ENCODE measurements at places on chromosomes 2 and 18.

DNA sequence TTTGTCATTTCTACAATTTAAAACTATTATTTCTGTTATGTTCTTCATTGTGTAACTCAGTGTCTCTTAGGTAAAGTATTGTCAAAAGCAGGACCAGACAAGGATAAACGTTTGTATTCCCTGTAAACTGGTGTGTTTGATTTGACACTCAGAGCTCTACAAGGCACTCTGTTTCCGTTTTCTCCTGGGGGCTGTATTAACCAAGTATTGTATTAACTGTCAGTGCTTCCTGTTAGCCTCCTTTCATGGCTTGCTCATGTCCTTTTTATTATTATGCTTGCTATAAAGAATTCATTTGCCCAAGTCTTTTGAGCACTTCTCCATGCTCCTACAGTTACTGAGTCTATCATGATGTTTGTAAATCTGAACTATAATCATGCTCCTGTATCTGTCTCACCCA is 323.7 kb downstream of the LPIN1 start:
- no peak for DNase-seq

GRCh38 chr18:13424363-13424762 is 205.8 kb downstream of the LDLRAD4 start:
- DNase-seq, result no peak

- DNase-seq, result no peak
Observed at GRCh38 chr2:69577467-69578197, 65.9 kb downstream of the AAK1 start.

DNA sequence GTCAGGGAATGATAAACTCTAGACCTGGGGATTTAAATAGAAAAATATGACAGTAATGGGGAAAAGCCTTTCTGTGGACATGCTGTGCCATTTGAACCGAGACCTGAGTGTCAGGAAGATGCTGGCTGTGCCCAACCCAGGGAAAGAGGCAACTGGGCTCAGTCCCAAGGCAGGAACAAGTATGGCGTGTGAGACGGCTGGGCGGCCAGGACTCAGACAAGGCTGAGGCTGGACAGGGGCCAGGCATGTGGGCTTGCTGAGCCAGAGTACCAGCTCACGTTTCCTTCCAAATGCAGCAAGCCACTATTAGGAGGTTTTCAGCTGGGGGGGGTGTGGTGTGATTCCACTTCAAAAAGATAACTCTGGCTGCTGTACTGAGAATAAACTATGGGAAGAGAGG is 92.4 kb downstream of the INPP5D start:
- no peak for DNase-seq

- peak; percentile 30 for DNase-seq
Observed at GRCh38 chr2:239544918-239545465, 144.2 kb upstream of the HDAC4 start.

- DNase-seq, result no peak
Observed at GRCh38 chr2:112836163-112836560, 417 bp downstream of the IL1B start.

DNA sequence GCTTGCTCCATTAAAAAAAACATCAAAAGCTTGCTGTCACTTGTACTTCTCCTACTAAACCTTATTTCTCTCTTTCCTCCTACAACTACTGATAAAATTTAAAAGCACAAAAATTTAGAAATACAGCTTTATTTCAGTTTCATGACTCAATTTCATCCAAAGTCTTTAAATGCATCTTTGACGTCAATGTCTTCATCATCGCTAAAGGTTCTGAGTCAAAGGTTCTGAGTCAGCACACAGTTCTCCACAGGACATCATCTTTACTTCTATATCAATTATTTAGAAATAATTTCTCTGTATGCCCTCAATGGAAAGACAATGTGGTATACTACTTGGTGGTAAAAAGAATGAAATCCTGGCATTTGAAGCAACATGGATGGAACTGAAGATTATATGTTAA is 163.9 kb upstream of the DNMT3A start:
- DNase-seq, result no peak

DNA sequence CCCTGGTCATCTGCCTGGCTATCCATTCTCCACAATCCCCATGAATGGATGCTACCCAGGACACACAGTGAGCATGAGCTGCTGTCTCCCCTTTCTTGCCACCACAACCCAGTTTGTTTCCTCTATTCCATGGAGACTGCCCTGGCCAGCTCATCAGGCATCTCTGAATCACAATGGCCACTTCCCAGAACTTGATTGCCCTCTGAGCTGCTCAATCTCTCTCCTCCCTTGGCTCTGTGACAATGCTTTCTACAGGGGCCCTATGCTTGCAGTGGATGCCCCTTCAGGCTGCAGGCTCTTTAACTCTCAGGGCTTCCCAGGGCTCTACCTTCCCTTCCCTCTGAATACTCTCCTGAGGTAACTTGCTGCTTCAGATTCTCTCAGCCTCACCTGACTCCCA is 14.4 kb upstream of the SLC4A5 start:
- no peak for DNase-seq

GRCh38 chr18:44589693-44590355 is 90.9 kb upstream of the SETBP1 start:
- DNase-seq, result no peak

Measured in stimulated activated CD4-positive, alpha-beta T cell treated with anti-CD3 and anti-CD28 coated beads, Interleukin-12 subunit alpha, Interleukin-12 subunit beta, amount 100 ng/mL, for 24 hours (primary cell).